ENCODE measurements at places on chromosomes 5 and 9.
A peak's percentile ranks its signal among the peaks of the same experiment; 100 is the strongest.

DNA sequence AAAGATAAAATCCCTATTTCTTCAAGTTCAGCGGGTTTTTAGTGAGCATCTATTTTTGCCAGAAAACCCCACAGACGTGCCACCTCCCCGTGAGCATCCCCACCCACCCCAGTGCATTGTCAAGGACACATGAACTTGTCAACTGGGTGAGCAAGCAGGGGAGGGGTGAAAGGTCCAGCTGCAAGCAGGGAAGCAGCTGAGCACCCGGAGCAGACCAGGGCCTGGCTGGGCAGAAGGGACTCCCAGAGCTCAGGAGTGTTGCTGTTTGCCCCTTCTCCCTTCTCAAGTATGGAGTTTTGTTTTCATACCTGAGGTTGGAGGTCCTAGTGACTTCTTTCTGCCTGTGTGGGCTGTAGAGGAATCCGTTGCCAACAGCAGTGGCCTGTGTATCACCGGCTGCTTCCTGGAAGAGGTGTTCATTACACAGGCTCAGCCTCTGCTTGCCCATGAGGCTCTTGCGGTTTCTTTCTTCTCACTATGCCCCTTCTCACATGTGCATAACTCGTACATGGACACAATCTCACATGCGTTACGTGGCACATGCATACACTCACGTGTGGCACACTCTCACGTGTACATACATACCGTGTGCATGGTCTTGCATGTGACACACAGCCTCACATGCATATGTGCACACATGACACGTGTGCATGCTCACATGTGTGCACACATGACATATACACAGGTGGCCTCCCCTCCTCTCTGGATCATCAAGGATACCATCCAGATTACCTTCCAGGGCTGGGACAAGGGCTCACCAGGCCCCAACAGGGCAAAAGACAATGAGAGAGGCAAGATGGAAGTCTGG lies 126.7 kb downstream of the MVB12B start:
- no peak for DNase-seq

- peak; percentile 44 for DNase-seq
Measured at GRCh38 chr9:130117816-130118632, 54.2 kb upstream of the NCS1 start.

- DNase-seq = no peak
Measured at GRCh38 chr5:50963971-50964745, 297.7 kb downstream of the PARP8 start.

DNA sequence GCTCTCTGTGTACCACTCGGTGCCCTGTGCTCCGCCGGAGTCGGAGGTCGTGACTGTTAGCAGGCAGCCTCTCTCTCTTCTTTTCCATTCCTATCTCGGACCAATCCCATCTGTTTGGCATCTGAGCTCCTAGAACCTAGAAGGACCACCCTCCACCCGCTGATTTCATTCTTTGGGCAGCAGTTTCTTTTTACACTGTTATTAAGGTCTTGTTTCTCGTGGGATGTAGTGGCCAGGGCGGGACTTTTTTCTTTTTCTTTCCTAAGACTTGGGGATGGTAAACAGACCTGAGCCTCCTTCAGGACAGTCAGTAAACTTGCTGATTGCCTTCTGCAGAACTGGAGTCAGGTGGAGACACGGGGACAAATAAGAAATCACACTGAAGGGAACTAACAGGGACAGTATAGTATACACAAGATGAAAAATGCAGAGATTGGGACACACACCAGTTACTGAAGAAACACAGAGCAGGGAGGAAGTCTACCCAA lies 500 bp downstream of the URM1 start:
- DNase-seq = no peak

DNA sequence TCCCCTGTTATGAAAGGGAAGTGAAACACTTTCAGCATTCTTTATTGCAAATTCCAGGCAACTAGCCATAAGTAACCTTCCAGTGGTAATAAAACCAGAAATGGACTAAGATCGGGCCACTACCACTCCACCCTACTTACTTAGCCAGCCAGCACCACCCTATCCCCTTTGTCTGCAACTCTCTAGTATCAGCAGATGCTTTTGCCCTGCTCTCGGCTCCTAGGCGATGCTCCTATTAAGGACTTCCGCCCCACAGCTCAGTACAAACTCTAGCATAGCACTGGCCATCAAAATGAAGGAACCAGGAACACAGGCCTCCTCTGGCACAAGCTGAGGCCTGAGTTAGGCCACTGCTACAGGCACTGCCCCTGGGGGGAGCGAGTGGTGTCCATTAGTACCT lies 81.2 kb downstream of the GLDC start:
- peak; percentile 61 for DNase-seq

Data from MCF 10A (cell line).